Activated naive CD4-positive, alpha-beta T cell (primary cell): ENCODE measurements at places on chromosomes 13 and 19.

- DNase-seq, result no peak
Measured at GRCh38 chr13:39419876-39420275, 183.1 kb downstream of the LHFPL6 start.

DNA sequence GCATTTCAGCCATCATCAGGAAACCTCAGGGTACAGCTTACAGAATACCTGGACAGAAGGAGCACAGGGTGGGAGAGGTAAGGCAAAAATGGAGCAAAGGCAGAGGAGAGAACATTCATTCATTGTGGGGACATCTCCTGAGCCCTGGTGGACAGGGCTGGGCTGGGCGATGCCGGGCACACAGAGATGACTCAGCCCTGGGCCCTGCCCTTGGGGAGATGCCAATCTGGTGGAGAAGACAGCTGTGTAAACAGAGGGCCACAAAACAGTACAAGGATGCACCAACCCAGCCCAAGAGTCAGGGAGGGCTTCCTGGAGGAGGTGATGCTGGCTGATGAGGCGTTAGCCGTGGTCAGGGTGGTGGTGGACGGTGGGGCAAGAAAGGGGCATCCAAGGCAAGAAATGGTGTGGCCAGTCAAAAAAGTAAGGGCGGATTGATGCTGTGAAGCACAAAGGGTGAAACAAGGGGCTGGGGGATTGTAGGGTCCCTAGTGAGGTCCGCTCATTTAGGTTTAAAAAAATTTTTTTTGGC is 3.6 kb upstream of the HAS1 start:
- no peak for DNase-seq

DNA sequence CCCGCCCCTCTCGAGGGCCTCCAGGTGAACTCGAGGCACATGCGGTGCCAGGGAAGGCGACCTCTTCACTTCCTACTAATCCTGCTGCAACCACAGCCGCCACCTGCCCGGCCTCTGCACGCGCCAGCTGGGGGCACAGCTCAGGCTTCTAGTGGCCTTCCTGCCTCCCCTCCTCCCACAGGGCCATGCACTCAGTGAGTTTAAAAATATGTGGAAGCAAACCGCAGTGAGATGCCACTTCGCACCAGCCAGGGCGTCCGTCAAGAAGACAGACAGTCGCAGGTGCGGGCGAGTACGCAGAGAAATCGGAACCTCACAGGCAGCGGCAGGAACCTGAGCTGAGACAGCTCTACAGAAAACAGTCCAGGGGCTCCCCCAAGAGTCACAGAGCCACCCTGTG is 10.4 kb downstream of the LMNB2 start:
- DNase-seq, result peak; percentile 21

GRCh38 chr13:74111399-74111798 is 22.8 kb downstream of the KLF12 start:
- no peak for DNase-seq

DNA sequence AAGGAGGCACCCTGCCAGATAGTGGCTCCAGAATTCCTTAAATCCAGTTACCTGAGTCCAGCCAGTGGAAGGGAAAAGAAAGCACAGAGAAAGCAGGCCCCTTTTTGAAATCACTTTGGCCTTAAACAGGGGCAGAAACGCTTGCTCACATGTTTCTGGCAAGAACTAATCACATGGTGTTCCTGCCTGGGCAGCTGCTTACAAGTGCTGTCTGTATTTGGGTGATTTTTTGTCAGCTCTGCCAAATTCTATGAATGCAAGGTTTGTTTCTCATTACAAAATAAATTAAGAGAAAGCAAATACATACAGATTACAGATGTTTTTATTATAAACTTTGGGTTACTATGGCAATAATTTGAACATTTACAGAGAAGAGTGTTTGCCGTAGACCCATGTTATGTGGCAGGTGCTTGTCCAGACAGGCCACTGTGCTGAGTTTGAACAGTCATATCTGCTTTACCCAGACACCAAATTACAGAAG is 1237.8 kb downstream of the SLITRK5 start:
- no peak for DNase-seq

GRCh38 chr13:34437873-34438272 is 504.2 kb upstream of the NBEA start:
- no peak for DNase-seq

- DNase-seq, result no peak
Measured at GRCh38 chr13:40153516-40153915, 498.1 kb downstream of the COG6 start.
